CD8-positive, alpha-beta memory T cell (primary cell): ENCODE measurements at places on chromosomes 13 and 19.

- no peak for DNase-seq
- H3K36me3 ChIP-seq: no peaks in the 10 kb centered on the region
- H3K4me1 ChIP-seq: peaks cover 34% of the 10 kb centered on the region
- H3K27ac ChIP-seq: peak overlapping the region; percentile 90
- no peaks in the 10 kb centered on the region for H3K27me3 ChIP-seq
Observed at GRCh38 chr19:34171539-34171876, 796 bp upstream of the LSM14A start.

DNA sequence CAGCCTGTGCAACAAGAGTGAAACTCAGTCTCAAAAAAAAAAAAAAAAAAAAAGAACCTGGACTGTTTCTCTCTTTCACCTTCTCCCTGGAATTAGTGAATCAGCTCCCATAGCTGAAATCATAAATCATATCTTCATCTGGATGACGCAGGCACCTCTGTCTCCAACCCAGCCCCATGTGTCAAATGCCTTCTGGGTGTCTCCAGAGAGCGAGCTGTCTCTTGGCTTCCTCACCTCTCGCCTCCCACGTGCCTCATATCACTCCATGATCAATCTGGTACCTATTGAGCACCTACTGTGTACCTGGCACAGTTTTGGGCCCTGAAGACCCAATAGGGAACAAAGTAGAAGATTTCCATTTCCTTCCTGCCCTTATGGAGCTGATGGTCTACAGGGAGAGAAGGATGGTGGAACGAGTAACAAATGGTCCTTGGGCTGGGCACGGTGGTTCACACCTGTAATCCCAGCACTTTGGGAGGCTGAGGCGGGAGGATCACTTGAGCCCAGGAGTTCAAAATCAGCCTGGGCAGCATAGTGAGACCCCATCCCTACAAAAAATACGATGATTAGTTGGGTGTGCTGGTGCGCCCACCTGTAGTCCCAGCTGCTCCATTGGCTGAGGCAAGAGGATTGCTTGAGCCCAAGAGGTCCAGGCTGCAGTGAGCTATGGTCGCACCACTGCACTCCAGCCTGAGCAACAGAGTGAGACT lies 2.5 kb downstream of the HSD11B1L start:
- H3K4me1 ChIP-seq: peaks cover 27% of the 10 kb centered on the region
- no peaks in the 10 kb centered on the region for H3K36me3 ChIP-seq
- H3K4me3 ChIP-seq: no peak overlapping the region
- H3K27me3 ChIP-seq: no peaks in the 10 kb centered on the region
- no peak overlapping the region for H3K27ac ChIP-seq

DNA sequence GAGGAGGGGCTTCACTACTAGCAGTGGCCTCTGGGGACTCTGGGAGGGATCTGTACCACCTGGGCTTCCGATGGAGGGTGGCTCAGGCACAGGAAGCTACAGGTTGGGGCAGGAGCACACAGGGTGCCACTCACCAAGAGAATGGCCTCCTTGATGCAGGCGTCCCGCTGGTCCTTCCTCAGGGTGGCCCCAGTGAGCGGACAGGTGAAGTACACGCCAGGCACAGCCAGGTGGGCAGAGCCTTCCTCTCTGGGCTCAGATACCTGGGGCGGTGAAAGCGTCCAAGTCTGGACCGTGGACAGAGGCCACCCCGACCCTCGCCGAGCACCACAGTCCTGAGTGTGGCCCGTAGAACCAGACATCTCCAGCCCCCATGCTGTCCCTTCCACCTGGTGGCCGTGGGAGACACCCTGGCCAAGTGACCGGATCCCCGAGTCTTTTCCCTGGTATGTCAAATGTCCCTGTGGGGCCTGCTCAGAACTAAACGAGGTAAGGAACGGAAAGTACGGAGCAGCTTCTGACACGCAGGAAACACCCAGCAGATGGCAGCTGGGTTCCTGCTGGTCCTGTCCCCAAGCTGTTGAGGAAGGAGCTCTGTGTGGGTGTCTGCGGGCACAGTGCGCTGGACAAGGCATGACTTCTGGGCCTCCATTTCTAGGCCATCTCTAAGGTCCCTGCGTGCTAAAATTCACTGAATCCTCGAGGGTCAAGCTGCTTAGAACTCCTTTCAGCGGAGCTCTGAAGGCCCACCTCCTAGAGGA lies 5.2 kb downstream of the UBXN6 start:
- H3K27me3 ChIP-seq: no peaks in the 10 kb centered on the region
- H3K4me3 ChIP-seq: no peak overlapping the region
- peaks cover 3% of the 10 kb centered on the region for H3K36me3 ChIP-seq
- H3K4me1 ChIP-seq: peaks cover 17% of the 10 kb centered on the region

GRCh38 chr13:44660050-44660449 lies 83.9 kb upstream of the TSC22D1 start:
- no peaks in the 10 kb centered on the region for H3K36me3 ChIP-seq
- H3K27ac ChIP-seq: no peak overlapping the region
- no peaks in the 10 kb centered on the region for H3K27me3 ChIP-seq
- DNase-seq: no peak
- no peak overlapping the region for H3K4me3 ChIP-seq

GRCh38 chr19:16062789-16063188 lies 13.5 kb upstream of the TPM4 start:
- no peak overlapping the region for H3K27ac ChIP-seq
- H3K4me1 ChIP-seq: peaks cover 9% of the 10 kb centered on the region
- peak; percentile 61 for DNase-seq
- no peaks in the 10 kb centered on the region for H3K36me3 ChIP-seq
- H3K4me3 ChIP-seq: no peak overlapping the region

DNA sequence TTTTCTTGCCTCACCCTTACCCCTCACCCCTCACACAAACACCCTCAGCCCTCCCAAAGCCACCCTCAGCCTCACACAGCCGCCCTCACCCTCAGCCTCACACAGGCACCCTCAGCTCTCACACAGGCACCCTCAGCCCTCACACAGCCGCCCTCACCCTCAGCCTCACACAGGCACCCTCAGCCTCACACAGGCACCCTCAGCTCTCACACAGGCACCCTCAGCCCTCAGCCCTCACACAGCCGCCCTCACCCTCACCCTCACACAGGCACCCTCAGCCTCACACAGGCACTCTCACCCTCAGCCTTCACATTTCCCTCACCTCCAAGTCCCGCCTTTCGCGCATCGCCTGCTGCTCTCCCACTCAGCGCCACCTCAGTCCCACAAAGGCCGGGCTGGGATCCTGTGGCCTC lies 287 bp upstream of the ZSCAN22 start:
- no peaks in the 10 kb centered on the region for H3K36me3 ChIP-seq
- H3K27me3 ChIP-seq: no peaks in the 10 kb centered on the region
- H3K27ac ChIP-seq: peak overlapping the region; percentile 94
- H3K4me3 ChIP-seq: peak overlapping the region; percentile 97
- H3K4me1 ChIP-seq: peaks cover 30% of the 10 kb centered on the region
- no peak for DNase-seq

DNA sequence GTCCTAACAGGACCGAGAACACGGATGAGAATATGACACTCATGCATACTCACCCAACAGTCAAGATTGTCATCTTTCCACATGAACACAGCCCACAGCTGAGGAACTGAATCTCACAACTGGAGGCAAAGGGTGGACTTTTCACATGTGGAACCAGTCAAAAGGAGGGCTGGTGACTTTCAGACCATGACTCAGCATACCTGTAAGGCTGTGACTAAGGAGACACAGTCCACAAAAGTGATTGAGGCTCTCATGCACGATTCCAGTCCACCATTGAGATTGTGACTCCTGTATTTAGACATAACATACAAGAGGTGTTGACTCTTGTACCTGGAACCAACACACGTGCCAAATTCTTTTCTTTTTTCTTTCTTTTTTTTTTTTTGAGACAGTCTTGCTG lies 40.0 kb downstream of the ZNF729 start:
- H3K36me3 ChIP-seq: no peaks in the 10 kb centered on the region
- DNase-seq: no peak
- no peaks in the 10 kb centered on the region for H3K4me1 ChIP-seq
- H3K4me3 ChIP-seq: no peak overlapping the region
- H3K27me3 ChIP-seq: no peaks in the 10 kb centered on the region

DNA sequence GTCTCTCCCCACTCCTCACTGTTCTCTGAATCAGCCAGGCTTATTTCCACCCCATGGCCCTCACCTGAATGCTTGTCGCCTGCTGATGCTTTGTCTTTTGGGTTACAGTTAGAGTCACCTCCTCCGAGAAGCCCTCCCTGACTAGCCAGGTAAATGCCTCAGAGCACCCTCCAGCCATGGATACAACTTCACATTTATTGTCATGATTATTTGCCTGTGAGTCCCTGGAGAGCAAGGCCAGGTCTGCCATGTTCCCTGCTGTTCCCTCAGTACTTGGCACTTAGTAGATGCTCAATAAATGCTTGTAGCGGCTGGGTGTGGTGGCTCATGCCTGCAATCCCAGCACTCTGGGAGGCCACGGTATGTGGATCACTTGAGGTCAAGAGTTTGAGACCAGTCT lies 3.7 kb upstream of the PDE4C start:
- H3K36me3 ChIP-seq: no peaks in the 10 kb centered on the region
- DNase-seq: no peak
- H3K27me3 ChIP-seq: peaks cover 49% of the 10 kb centered on the region
- H3K27ac ChIP-seq: no peak overlapping the region

DNA sequence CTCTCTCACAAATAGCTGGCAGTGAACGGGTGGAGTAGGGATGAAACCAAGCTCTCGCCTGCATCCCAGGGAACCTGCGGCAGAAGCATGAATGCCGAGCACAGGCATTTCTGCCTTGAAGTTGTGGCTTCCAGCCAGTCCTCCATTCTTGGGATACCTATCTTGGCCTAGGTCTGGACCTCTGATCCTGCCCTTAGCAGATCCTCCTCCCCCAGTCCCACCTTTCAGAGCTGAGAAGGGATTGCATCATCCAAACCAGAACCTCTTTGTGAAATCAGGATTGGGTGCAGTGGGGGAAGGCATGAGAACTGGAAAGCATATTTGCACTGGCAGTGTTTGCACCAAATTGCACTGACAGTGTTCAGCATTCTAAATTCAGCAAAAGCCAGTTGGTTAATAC lies 5.8 kb downstream of the ZNF780A start:
- H3K27me3 ChIP-seq: no peaks in the 10 kb centered on the region
- peaks cover 39% of the 10 kb centered on the region for H3K36me3 ChIP-seq
- no peak for DNase-seq
- no peak overlapping the region for H3K27ac ChIP-seq
- peaks cover 15% of the 10 kb centered on the region for H3K4me1 ChIP-seq

DNA sequence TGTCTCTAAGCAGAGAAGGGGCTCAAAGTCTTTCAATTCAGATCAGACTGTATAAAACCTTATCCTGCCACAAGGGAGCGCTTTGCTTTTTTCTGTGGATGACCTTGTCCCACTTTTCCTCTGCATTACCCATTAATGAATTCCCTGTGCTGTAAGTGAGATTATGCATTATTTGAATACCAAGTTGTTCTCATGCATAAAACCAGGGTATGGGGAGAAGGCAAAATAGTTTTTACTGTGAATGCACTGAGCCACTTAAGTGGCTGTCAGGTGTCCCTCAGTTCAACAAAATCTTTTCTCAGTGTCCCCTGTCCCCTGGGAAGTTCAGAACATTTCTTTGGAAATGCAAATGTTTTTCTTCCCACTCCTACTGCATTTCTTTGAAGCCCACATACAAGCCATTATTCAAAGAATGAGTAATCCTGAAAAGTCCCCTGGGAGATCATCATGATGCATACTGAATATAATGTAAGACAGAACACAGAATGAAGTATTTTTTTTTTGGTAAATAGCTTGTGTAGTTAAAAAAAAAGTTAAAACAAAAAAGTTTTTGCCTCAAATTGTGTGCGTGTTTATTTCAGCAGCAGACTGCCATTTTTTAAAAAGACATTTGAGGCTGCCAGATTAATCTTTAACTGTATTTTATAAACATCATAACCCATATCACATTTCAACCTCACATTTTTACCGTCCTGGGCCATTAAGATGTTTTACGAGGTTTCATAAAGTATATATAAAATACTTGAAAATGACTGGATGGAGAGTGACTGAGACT lies 506.7 kb upstream of the PCDH9 start:
- H3K4me3 ChIP-seq: no peak overlapping the region
- no peak overlapping the region for H3K27ac ChIP-seq
- no peak for DNase-seq
- no peaks in the 10 kb centered on the region for H3K27me3 ChIP-seq
- no peaks in the 10 kb centered on the region for H3K36me3 ChIP-seq

DNA sequence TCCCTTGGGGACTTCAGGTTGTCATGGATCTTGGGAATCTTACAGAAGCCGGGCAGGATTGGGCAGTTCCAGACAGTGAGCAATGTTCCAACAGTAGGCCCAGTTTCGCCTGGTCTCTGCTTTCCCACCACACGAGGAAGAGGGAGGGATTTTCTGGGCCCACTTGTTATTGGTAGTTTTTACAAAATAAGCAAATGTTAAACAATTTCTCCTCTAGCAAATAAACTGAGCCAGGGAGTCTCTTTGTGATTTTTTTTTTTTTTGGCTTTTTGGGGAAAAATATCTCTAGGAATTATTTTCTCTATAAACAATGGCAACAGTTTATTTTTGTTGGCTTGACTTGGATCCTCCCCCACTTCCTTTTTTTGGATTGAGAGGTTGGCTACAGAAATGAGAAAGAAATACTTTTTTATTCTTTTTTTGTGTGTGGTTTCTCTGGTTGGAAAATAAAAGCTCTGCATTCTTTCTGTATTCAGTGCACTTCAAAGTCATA lies 89.3 kb downstream of the TM9SF2 start:
- H3K27me3 ChIP-seq: no peaks in the 10 kb centered on the region
- no peak overlapping the region for H3K4me3 ChIP-seq
- H3K27ac ChIP-seq: no peak overlapping the region
- H3K4me1 ChIP-seq: no peaks in the 10 kb centered on the region

GRCh38 chr19:11425719-11426457 lies 6.8 kb upstream of the RGL3 start:
- H3K27ac ChIP-seq: no peak overlapping the region
- peaks cover 29% of the 10 kb centered on the region for H3K4me1 ChIP-seq

DNA sequence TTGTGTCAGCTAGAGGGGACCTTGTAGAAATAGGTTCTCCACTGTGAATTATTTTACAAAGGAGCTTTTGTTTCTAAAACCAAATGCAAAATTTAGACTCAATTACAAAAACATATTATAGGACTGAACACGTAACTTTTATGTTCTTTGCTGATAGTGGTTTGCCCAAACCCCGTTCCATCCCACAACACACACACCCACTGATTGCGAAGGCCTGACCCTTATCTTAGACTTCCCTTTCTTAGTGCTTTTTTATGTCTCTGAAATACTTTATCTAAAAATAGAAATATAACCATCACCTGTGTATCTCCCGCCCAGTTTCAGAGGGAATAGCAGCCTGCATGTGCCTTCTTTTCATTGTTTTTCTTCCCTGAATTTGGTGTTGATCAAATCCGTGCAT lies 13.0 kb downstream of the CCNA1 start:
- no peaks in the 10 kb centered on the region for H3K27me3 ChIP-seq
- no peak overlapping the region for H3K27ac ChIP-seq
- no peak overlapping the region for H3K4me3 ChIP-seq
- H3K36me3 ChIP-seq: no peaks in the 10 kb centered on the region
- no peaks in the 10 kb centered on the region for H3K4me1 ChIP-seq

GRCh38 chr19:58385891-58386575 lies 1.0 kb upstream of the RPS5 start:
- peak; percentile 26 for DNase-seq
- peak overlapping the region; percentile 83 for H3K4me3 ChIP-seq
